Body of pancreas (tissue), 4 donors: ENCODE measurements at places on chromosomes 6 and 20. TPM values are rescaled to one million over a fixed set of nuclear protein-coding genes. Genes with fewer than 3 reads are reported as not detected.
A peak's percentile ranks its signal among the peaks of the same experiment; 100 is the strongest.

Gene ME1
- total RNA-seq: 10.4 TPM

Gene OTOR
- total RNA-seq: not detected

Gene BHLHE23
- not detected for total RNA-seq

Gene FOXA2
- 42.5 TPM for total RNA-seq

Gene MRAP2
- 3.6 TPM for total RNA-seq

Gene ZNF165
- total RNA-seq: 4.3 TPM

DNA sequence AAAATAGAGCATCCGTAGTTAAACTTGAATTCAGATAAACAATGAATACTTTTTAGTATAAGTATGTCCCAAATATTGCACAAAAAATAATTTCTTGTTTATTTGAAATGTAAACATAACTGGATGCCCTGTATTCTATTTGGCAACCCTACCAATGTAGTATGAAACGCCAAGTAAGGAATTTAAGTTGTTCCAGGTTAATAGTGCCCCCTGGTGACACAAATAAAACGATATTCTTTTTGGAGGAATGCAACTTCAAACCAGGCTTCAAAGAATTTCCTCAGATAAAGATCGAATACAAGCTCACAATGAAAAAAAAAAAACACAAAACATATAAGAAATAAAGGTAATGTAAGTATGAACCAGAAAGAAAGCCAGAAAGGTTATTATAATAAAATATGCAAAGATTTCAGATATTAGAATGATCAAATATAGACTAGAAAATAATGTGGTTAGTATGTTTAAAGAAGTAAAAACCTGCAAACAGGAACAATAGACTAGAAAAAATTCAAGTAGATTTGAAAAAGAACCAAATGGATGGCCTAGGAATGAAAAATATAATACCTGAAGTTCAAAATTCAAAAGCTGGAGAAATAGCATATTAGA is 18.4 kb upstream of the AKAP7 start:
- no peak for DNase-seq

- no peak for DNase-seq
These were observed 28.3 kb upstream of the SLC9A8 start for GRCh38 chr20:49784291-49784690.

DNA sequence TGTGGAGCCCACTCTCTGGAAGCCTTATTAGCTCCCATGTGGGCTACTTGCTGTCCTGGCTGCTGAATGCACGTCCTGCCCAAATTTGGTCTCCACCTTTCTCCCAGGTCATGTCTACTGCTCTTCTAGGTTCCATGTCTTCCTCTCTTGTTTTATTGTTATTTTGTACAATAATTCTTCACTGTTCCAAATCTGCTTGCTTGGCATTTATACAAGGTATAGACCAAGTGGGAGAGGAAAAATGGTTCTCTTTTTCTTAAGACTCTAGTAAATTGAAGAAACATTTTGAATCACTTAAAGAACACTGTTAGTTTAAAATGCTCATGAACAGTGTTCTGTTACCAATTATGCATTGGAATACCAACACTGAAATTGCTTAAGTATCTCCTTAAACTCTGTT is 81.6 kb upstream of the SCP2D1 start:
- no peak for DNase-seq

- DNase-seq: peak; percentile 81
These were observed 1.1 kb upstream of the TPD52L2 start for GRCh38 chr20:63863798-63864544.

- peak; percentile 9 for DNase-seq
These were observed 1.4 kb downstream of the BMP6 start for GRCh38 chr6:7727086-7727945.

GRCh38 chr6:162345051-162345511 is 382.5 kb downstream of the PRKN start:
- no peak for DNase-seq

- no peak for DNase-seq
These were observed 165.5 kb upstream of the SCGN start for GRCh38 chr6:25486550-25486949.

DNA sequence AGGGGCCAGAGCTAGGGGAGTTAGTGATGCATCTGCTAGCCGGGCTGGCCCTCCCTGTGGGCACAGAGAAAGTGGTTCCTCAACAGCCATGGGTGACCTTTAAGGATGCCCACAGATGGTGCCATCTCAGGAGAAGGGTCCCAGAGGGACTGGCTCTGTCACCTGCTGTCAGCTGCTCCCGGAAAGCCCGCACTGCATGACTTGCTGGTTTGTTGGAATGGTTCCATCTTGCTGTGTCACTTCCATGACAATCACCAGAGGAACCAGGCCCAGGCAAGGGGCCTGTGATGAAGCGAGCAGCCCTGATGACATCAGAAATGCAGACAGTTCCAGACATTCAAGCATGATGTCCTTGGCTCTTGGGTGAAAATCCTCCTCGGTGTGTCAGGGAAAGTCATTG is 125.2 kb downstream of the PHACTR3 start:
- no peak for DNase-seq

GRCh38 chr20:62523473-62524203 is 47.8 kb upstream of the GATA5 start:
- DNase-seq: no peak

DNA sequence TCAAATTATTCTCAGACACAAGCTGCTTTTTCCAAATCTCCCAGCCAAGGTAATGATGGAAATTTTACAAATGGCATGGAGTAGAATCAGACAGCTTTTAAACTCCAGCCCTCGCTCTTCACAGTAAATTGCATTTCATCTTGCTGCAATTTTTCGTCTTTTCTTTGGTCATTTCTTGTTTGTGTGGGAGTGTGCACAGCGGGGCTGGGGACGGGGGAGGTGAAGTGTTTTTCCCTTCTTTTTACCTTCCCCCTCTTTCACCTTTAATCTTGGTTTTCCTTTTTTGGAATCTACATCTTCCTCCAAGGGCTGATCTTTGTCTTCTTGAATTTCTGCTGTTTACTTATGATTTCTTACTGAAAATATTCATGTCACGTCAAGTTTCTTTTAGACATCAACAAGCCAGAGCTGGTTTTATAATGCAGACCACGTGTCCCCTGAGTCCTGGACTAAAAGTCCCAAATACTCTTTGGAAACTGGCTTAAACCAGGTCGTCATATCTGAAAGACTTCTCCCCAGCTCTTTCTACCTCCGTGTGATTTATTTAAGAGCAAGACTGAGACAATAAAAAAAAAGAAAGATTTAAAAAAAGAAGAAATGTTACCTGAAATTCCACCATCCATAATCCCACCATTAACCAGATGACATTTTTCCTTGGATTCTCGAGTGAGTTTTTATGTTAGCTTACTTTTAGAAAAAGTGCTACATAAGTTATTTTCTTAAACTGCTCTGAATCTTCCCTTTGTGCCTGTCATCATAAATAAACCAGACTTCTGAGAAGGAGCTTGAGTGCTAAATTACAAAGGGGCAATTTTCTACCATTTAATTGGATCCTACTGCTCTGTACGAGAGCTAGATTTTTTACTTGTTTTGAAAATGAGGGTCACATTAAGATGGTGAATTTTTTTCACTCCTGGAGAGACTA is 52.0 kb downstream of the MAP3K5 start:
- DNase-seq: no peak

DNA sequence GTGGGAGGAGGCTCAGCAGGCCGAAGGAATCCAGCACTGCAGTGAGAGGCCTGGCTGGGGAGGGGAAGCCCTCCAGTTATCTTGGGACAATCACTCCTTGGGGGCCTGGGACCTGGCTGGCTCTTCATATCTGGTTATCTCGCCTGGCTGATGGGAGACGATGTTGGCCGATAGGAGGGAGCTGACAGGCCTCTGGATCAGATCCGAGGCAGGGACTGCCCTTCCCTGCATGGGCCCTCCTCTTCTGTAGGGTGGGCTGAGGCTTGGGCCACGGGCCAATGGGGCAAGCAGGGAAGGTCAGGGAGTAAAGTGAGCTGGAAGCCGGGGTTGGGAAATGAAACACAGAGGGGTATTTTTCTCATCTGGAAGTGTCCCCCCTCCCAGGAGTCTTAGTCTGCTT is 25.2 kb downstream of the MANBAL start:
- no peak for DNase-seq

GRCh38 chr20:46895906-46896242 is 1.2 kb downstream of the EYA2 start:
- DNase-seq: no peak

DNA sequence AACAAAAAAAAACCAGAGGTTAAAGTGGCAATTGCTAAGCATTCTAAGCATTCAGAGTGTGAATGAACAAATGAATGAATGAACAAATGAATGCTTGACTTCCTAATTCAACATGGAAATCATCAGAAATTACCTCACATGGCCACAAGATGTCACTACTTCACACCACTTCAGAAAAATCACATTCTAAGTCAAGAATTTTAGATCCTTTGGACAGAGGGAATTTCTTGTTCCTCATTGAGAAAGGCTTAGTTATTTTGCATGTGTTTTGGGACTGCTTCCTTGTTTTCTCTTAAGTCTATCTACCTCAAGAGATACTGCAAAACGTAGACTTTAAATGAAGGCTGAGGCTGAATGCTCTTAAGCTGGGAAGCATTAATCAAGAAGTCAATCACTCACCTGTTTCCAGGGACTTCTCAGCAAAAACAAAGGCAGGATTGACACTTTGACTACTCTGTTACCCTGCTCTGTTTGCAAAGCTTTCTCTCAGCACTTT is 120.2 kb downstream of the MBOAT1 start:
- no peak for DNase-seq

DNA sequence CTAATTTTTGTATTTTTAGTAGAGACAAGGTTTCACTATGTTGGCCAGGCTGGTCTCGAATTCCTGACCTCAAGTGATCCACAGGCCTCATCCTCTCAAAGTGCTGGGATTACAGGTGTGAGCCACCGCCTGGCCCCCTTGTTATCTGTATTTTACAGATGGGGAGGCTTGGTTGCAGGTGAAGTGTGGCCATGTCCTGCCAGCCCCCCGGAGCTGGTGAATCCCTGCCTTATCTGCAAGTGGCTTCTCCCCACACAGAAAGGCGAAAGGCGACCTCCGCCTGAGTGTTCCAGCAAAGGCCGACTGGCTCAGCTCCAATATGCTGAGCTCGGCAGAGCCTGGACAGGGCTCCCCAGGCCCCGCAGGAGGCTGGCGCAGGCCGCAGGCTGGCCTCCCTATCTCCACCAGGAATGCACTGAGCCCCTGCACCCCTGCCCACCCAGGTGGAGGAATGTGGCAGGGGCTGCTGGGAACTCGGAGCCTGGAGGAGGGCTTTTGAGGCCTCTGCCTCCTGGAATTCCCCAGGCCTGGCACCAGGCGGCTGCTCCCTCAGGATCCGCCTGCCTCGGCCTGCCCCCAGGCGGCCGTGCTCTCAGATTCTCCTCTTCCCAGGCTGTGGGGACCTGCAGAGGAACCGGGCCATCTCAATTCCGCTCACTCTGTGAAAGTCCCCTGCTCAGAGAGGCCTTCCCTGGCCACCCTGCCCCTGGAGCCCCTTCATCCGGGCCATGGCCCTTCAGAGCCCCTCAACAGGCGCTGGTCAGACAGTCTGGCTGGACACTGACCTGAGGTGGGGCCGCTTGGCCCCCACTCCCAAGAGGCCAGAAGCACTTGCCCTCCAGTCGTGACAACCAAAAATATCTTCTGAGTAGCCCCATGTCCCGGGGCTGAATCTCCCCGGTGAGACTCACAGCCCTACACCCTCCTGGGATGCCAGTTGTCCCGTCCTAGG is 9.3 kb upstream of the LAMA5 start:
- DNase-seq: peak; percentile 59

GRCh38 chr6:140641412-140641811 is 1267.0 kb upstream of the CITED2 start:
- no peak for DNase-seq

DNA sequence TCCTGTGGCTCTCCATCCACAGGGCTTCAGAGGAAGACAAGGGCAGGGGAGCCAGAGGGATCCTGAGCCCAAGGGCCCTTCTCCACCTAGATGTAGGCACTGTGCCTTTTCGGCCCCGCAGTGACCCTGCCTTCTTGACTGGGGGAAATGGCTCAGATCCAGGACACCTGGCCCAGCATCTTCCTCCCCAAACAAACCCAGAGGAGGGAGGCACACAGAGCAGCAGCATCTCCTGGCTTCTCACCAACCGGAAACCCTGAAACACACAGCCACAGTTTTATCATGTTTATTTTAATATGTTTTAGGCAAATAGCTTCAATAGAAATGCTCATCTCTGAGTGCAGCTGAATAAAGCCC is 84.5 kb upstream of the LRFN2 start:
- DNase-seq: no peak

GRCh38 chr20:9672981-9673380 is 158.6 kb downstream of the LAMP5 start:
- DNase-seq: no peak

DNA sequence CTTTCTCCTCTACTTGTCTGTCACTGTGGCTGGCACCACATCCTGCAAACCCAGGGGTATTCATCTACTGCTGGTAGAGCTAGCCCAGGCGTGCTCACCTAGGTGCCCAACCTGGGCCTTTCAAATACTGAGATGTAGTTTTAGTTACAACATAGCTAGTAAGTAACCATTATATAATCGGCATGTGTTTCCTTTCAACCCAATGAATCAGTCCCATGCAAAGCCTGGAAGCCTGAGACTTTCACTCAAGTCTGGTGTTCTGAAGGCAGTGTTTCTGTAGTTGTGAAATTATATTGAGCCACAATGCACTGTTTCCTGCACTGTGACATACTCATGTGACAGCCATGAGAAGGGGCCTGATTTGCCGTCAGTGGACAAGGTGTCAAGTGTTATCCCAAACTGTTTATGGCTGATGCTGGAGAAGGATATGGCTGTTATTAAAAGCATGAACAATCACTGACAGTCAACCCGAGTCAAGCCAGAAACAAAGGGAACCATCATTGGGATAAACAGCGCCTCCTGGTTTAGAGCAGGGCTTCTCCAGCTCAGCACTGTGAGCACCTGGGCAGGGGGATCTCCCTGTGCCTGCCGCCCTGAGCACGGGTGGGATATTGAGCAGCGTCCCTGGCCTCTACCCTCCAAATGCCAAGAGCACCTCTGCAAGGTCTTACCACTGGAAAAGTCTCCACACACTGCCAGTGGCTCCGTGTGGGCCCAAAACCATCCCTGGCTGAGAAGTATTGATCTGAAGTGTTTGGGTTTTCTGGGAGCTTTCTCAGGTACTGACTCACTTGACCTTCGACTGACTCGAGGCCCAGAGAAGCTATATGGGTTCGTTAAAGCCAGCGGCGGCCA is 1.6 kb downstream of the PSMA7 start:
- DNase-seq: peak; percentile 34

- DNase-seq: no peak
These were observed 44.8 kb downstream of the AGPAT4 start for GRCh38 chr6:161228921-161229591.
